Pancreas (tissue), 10 donors: ENCODE measurements at places on chromosomes 11 and 22. TPM values are rescaled to one million over a fixed set of nuclear protein-coding genes. Genes with fewer than 3 reads are reported as not detected.

PDGFB gene
- 4.7 TPM for polyA plus RNA-seq

OSM gene
- 0.23 TPM for polyA plus RNA-seq

RFPL2 gene
- 1.5 TPM for polyA plus RNA-seq

ZP1 gene
- polyA plus RNA-seq, result 0.34 TPM

STK33 gene
- 23.9 TPM for polyA plus RNA-seq

GRCh38 chr11:125036933-125037332 is 26.2 kb upstream of the SLC37A2 start:
- DNase-seq, result no peak
- H3K36me3 ChIP-seq, result no peaks in the 10 kb centered on the region
- no peaks in the 10 kb centered on the region for H3K4me1 ChIP-seq

DNA sequence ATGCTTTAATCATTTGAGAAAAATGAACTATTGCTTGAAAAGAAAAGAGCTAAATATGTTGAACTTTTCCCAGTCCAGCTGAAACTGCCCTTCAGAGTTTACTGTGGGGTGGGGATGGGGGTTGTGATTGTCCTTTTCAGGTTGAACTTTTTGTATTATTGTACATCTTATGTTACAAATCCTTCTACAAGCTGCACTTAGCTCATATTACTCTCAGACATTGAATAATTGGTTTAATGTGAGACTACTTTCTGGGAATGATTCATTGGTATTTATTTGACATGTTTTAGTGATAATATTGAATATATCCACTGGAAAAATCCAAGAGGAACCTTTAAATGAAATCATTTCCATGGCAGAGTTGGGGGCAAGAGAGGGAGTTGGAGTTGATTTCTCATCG is 84.9 kb downstream of the ATXN10 start:
- no peak for DNase-seq
- H3K27me3 ChIP-seq, result no peaks in the 10 kb centered on the region
- H3K36me3 ChIP-seq, result no peaks in the 10 kb centered on the region
- H3K4me1 ChIP-seq, result no peaks in the 10 kb centered on the region
- no peak overlapping the region for H3K27ac ChIP-seq
- H3K4me3 ChIP-seq, result no peak overlapping the region

DNA sequence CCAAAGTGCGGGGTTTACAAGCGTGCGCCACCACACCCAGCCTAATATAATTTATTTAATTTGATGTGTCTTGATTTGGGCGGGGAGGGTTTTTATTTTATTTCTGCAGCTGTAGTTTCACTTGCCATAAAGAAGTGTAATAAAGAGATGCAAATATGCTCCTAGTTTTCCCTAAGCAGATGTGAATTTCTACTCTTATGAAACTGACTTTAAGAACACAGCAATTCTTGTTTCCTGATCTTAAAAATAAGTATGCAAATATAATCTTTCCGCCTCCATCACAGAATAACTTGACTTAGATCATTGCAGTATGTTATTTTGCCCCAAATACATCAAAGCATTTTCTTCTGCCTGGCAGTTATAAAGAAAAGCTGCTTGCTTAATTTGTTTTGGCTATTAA is 4.4 kb downstream of the SPCS2 start:
- no peaks in the 10 kb centered on the region for H3K36me3 ChIP-seq
- peaks cover 27% of the 10 kb centered on the region for H3K4me1 ChIP-seq
- H3K4me3 ChIP-seq, result no peak overlapping the region
- no peak for DNase-seq
- no peaks in the 10 kb centered on the region for H3K27me3 ChIP-seq

GRCh38 chr11:62728171-62728988 is at the start of gene TTC9C:
Gene TTC9C (plus strand): TSS chr11:62728486. CDS start chr11:62728849, 363 bp downstream.
- peak; percentile 83 for DNase-seq
- H3K36me3 ChIP-seq, result peaks cover 6% of the 10 kb centered on the region

- peaks cover 49% of the 10 kb centered on the region for H3K4me1 ChIP-seq
- no peaks in the 10 kb centered on the region for H3K27me3 ChIP-seq
- H3K27ac ChIP-seq, result peak overlapping the region; percentile 75
- no peaks in the 10 kb centered on the region for H3K36me3 ChIP-seq
Observed at GRCh38 chr22:28923826-28924732, 40.7 kb downstream of the ZNRF3 start.

DNA sequence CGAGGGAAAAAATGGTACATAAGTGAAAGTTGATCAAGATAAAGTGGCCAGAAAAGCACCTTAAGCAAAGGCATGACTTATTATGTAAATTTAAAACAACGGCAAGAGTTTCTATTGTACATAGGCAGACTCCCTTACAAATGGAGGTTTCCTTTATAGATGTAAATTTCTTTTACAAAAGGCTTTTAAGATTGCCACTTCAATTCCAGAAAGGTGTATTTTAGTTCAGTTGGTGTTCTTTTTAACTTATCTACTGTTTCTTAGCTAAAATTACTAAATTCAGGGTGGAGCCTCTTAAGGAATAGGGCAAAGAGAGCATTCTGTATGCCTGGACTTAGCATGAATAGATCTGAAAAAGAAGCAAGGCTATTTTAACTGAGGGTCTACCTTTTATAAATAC is 24.9 kb upstream of the GNAZ start:
- no peak overlapping the region for H3K4me3 ChIP-seq
- no peak for DNase-seq
- no peaks in the 10 kb centered on the region for H3K4me1 ChIP-seq
- H3K27ac ChIP-seq, result no peak overlapping the region

- no peaks in the 10 kb centered on the region for H3K27me3 ChIP-seq
- no peak for DNase-seq
- no peak overlapping the region for H3K4me3 ChIP-seq
- no peak overlapping the region for H3K27ac ChIP-seq
Observed at GRCh38 chr11:61345954-61346843, 13.2 kb downstream of the TKFC start.

DNA sequence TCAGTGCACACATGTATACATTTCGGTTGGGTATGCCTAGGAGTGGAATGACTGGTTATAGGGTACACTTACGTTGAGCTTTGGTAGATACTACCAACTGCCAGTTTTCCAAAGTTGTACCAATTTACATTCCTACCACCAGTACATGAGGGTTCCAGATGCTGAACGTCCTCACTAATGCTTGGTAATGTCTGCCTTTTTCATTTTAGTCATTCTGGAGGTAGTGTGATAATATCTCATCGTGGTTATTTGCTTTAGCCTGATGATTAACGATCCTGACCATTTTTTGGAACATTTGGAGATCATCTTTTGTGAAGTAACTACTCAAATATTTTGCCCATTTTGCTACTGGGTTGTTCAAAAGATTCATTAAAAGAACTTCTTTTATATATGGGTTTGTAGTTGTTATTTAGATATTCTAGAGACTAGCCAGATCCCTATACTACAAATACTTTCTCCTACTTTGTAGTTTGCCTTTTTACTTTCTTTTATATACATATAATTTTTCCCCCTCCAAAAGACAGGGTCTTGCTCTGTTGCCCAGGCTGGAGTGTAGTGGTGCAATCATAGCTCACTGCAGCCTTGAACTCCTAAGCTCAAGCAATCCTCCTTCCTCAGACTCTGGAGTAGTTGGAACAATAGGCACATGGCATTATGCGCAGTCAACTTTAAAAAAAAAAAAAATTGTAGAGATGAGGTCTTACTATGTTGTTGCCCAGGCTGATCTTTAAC is 62.1 kb downstream of the RBFOX2 start:
- peaks cover 32% of the 10 kb centered on the region for H3K4me1 ChIP-seq
- DNase-seq, result no peak
- H3K27me3 ChIP-seq, result no peaks in the 10 kb centered on the region
- H3K4me3 ChIP-seq, result no peak overlapping the region
- H3K36me3 ChIP-seq, result no peaks in the 10 kb centered on the region
